Brain microvascular endothelial cell (primary cell): ENCODE measurements at places on chromosomes 7 and 10.

DNA sequence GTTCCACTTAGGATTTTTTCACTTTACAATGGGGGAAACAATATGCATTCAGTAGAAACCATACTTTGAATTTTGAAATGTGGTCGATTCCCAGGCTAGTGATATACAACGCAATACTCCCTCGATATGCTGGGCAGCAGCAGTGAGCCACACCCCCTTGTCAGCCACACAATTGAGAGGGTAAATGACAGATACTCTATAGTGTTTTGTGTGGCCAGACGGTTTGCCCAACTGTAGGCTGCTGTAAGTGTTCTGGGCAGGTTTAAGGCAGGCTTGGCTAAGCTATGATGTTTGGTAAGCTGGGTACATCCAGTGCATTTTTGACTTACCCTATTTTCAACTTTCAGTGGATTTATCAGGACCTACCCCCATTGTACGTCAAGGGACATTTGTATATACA is 169.6 kb upstream of the KIAA1217 start:
- no peak for DNase-seq

- DNase-seq, result peak; percentile 23
Measured at GRCh38 chr10:23358357-23358756, 13.8 kb upstream of the C10orf67 start.

DNA sequence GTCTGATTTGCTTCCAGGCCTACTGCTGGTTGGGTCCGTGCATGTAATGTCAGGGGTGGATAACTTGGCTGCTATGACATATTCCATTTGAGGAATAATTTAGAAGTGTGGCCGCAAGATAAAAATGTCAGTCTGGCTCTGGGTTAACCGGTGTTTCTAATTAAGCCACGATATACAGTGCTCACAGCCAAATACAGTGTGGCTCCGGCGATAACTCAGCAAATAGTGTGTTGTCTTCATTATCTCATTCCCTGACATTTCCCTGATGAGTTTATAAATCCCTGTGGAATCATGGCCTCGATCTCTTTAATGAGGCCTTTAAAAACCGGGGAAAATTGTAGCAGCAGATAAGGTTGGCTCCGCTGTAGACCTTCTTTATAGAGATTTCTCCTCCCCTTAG is 1125.0 kb downstream of the TYW1 start:
- DNase-seq, result no peak

DNA sequence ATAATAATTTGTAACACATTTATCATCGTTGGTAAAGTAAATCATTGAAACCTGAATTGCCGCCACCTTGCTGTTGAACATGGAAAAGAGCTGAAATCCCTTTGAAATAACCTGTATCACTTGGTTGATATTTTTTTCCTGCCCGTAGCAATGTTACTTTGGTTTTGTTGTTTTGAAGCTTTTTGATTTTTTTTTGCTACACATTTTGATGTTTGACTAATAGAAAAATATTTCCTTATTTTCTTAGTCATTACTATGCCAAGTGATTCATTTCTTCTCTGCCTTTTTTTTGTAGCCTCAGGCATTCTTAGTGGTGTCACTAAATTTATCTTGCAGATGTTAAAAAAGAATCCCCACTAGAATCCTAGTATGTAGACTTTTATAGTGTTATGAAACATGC is 235.1 kb upstream of the MEOX2 start:
- DNase-seq, result peak; percentile 9

- no peak for DNase-seq
Measured at GRCh38 chr7:3896169-3896765, 595.2 kb downstream of the SDK1 start.

DNA sequence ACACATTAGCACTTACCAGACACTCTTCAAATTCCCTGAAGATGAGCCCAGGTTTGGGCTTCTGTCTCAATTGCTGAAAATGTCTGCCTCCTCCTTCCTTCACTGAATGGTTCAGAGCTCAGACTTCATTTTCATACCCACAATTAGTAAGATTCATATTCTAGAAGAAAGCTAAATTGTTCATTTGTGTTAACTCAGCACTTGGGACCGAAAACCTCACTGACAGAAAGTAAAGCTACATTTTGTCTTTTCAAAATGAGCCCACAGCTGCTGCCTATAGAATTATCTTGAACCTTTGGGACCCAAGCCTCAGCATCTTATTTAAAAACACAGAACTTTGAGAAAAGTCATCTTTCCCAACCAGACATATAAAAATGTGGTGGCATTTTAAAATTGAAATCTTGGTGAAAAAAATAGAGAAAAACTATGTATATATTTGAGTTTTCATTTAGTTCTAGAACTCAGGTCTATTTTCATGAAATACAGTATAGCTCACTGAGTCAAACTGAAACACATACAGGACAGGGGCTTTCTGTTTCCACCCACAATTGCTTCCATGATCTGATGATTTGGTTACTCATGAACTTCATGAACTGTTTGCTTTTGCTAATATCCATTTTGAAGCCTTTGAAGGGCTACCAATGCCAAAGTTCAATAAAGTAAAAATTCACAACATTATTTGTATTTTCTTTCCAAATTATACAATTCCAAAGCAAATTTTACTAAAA is 119.1 kb upstream of the PFKP start:
- DNase-seq, result no peak

- DNase-seq, result peak; percentile 73
Measured at GRCh38 chr7:155269766-155270585, 27.7 kb upstream of the INSIG1 start.

GRCh38 chr7:83921941-83922607 is 272.5 kb downstream of the SEMA3A start:
- DNase-seq, result peak; percentile 8

DNA sequence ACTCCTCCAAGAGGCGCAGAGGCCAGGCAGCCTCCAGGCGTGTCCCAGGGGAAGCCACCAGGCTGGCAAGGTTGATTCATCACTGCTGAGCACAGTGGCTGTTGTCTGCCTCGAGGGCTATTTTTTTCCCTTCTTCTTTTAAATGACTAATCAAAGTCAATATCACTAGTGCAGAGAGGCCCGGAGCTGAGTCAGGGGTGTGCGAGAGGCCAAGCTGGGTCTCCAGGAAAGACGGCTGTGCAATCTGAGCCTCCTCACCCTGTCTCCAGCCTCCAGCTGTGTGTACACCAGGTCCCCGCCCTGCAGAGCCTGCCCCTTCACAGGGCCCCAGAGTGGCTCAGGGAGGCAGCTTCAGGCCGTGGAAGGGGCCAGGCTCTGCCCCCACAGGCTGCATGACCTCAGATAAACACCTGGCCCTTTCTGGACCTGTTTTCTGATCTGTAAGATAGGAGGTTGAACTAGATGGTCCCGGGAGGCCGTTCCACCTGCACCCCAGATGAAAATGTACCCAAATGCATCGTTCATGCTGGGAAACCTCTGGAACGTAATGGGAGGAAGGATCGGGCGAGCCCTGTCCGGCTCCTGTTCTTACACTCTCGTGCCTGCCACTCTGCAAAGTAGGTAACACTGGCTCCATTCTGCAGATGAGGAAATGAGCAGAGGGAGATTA is 3.7 kb downstream of the STX1A start:
- peak; percentile 97 for DNase-seq

DNA sequence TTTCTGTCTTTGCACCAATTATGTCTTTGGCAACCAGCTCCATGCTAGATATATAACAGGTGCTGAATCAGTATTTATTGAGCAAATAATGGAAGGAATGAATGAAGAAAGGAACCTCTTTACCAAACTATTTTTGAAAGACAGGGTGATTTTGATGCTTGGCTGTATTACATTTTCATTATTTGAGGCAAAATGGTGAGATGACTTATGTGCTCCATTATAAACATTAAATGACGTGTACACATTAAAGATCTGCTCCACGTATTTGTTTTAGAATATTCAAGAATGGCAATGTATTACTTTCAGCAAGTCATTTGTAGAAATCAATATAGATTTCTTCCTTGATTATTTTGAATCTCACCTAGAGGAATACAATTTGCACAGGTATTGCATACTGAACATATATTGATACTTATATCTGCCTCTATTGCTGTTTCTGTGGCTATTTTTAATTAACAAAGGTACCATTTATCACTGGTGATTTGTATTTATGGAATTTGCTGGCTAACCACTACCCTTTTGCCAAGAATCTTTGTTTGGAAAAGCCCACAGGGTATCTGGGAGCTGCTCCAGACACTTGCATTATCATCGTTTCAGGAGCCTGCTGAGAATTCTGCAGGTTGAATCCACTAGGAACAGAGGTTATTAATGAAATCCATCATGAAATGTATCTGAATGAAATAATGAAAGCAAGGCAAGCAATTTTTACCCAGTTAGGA is 92.2 kb downstream of the SEMA3C start:
- peak; percentile 41 for DNase-seq
